Liver (tissue), 10 donors: ENCODE measurements at places on chromosomes 16 and 17. TPM values are rescaled to one million over a fixed set of nuclear protein-coding genes. Genes with fewer than 3 reads are reported as not detected.

The MPV17L gene
- 12.0 TPM for total RNA-seq

The HYDIN gene
- total RNA-seq: 3.0 TPM

The CYBC1 gene
- total RNA-seq: 25.9 TPM

The APPBP2 gene
- 12.6 TPM for total RNA-seq

The ZNHIT3 gene
- 18.8 TPM for total RNA-seq

The KDM6B gene
- 3.5 TPM for total RNA-seq

The HES7 gene
- total RNA-seq: not detected

The KRT33B gene
- total RNA-seq: not detected

The FAHD1 gene
- total RNA-seq: 84.2 TPM

The PHOSPHO1 gene
- total RNA-seq: 99.4 TPM

The PMFBP1 gene
- total RNA-seq: 0.17 TPM

The TAT gene
- 10.6 TPM for total RNA-seq
